ENCODE measurements at places on chromosomes 16 and 17.

DNA sequence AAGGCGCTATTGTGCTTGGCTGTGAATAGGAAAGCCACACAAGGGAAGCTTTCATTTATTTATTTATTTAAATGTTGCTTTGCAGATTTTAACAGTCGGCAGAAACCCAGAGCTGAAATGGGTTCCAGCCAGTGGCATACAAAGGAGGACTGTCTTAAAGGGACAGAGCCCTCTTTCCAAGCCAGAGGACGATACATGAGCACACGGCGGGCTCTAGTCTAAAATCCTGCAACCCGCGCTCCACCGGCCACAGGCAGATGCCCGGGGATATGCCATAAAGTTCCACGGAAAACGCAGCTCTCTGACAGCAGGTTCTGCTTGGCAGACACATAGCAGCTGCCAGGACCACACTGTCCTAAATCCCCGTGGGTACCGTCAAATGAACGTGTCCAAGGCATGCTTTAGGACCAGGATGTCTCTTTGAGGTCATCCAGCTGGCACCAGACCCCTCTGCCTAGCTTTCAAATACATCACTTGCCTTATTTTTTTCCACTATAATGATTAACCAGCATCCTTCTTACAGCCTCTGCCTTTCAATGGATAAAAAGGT, 64.6 kb downstream of the CYTH1 start:
- no peaks in the 10 kb centered on the region for H3K36me3 ChIP-seq
- DNase-seq = no peak
- H3K27ac ChIP-seq = peak overlapping the region; percentile 74
- H3K4me3 ChIP-seq = peak overlapping the region; percentile 54
- no peaks in the 10 kb centered on the region for H3K4me1 ChIP-seq

DNA sequence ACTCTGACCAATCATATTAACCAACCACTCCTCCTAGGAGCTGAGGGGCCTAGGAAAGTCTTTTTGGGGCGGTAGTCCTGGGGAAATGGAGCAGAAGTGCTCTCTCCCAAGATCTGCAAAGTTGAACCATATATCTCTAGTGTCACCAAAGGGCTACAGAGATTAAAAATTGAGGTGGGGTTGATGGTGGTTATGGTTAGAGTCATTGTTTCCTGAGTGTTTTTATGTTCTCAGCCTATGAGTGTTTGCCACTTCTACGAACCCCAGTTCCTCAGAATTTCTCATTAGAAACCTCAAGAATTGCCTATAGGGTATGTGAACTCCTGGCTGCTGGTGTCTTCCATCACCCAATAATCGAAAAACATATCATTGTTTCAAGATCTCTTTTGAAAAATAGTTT, 217.8 kb downstream of the CDRT15L2 start:
- H3K4me3 ChIP-seq = no peak overlapping the region
- H3K4me1 ChIP-seq = no peaks in the 10 kb centered on the region
- H3K36me3 ChIP-seq = no peaks in the 10 kb centered on the region
- no peak for DNase-seq
- H3K27ac ChIP-seq = no peak overlapping the region
- peaks cover 3% of the 10 kb centered on the region for H3K27me3 ChIP-seq

DNA sequence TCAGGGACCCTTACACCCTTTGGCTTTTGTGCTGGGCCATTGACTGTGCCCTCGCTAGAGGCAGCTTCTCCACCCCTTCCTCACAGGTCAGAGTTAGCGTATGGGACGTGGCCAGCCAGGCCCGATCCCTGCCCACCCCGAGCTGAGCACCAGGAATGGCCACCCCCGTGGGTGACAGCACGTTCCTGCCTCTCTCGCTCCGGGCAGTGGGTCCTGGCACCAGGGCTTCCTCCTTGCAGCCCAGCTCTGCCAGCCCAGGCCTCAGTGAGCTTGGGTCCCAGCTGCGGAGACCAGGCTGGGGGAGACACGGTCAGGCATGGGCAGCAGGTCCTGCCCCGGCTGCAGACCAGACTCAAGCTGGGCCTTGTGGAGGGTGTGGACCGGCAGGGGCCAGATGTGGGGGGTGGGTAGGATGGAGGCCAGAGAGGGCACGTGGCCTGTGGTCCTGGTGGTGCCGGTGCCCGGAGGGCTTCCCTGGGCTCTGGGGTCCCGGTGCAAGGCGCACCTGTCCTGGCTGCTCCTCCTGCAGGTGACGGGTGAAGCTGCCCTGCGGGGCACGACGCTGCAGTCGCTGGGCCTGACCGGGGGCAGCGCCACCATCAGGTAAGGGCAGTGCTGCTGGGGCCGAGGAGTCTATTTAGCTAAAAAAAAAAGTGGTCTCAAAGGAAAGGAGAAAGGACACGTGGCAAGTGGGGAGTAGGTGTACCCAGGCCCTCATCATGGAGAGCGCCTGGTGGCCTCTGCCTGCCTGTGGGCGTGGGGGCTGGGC, 18.2 kb downstream of the ASPSCR1 start:
- H3K27ac ChIP-seq = no peak overlapping the region
- H3K27me3 ChIP-seq = no peaks in the 10 kb centered on the region
- no peak overlapping the region for H3K4me3 ChIP-seq
- H3K36me3 ChIP-seq = no peaks in the 10 kb centered on the region

DNA sequence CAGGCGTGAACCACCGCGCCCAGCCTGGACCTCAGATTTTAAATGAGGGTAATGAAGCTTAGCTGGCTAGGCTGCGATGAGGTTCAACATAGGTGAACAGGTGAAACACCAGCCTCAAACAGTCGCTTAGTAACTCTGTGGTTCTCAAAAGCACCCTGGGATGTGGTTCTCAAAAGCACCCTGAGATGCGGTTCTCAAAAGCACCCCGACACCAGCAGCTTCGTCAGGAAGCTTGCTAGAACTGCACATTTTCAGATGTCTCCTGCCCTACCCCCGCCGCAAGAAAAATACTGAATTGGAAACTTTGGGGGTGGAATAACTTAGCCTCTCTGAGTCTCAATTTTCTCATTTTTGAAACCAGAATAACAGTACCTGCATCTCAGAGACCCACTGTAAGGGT, 86.7 kb upstream of the XYLT1 start:
- no peak overlapping the region for H3K27ac ChIP-seq
- H3K27me3 ChIP-seq = no peaks in the 10 kb centered on the region
- DNase-seq = no peak
- no peak overlapping the region for H3K4me3 ChIP-seq

GRCh38 chr17:32335046-32335445, 6.9 kb downstream of the C17orf75 start:
- no peak overlapping the region for H3K4me3 ChIP-seq
- no peaks in the 10 kb centered on the region for H3K4me1 ChIP-seq
- no peak for DNase-seq
- no peak overlapping the region for H3K27ac ChIP-seq
- H3K36me3 ChIP-seq = peaks cover 5% of the 10 kb centered on the region

- H3K27ac ChIP-seq = no peak overlapping the region
- no peak overlapping the region for H3K4me3 ChIP-seq
- H3K27me3 ChIP-seq = no peaks in the 10 kb centered on the region
- H3K4me1 ChIP-seq = no peaks in the 10 kb centered on the region
Observed at GRCh38 chr17:41013606-41014005, 4.7 kb upstream of the KRTAP3-1 start.

GRCh38 chr17:81717049-81717765, 5.1 kb downstream of the SLC25A10 start:
- no peak for DNase-seq
- H3K27me3 ChIP-seq = no peaks in the 10 kb centered on the region
- no peak overlapping the region for H3K4me3 ChIP-seq

GRCh38 chr17:46027048-46027975, 28.3 kb downstream of the STH start:
- peak overlapping the region; percentile 21 for H3K27ac ChIP-seq
- H3K4me3 ChIP-seq = no peak overlapping the region
- H3K36me3 ChIP-seq = no peaks in the 10 kb centered on the region
- H3K27me3 ChIP-seq = no peaks in the 10 kb centered on the region
- H3K4me1 ChIP-seq = no peaks in the 10 kb centered on the region
- DNase-seq = no peak

DNA sequence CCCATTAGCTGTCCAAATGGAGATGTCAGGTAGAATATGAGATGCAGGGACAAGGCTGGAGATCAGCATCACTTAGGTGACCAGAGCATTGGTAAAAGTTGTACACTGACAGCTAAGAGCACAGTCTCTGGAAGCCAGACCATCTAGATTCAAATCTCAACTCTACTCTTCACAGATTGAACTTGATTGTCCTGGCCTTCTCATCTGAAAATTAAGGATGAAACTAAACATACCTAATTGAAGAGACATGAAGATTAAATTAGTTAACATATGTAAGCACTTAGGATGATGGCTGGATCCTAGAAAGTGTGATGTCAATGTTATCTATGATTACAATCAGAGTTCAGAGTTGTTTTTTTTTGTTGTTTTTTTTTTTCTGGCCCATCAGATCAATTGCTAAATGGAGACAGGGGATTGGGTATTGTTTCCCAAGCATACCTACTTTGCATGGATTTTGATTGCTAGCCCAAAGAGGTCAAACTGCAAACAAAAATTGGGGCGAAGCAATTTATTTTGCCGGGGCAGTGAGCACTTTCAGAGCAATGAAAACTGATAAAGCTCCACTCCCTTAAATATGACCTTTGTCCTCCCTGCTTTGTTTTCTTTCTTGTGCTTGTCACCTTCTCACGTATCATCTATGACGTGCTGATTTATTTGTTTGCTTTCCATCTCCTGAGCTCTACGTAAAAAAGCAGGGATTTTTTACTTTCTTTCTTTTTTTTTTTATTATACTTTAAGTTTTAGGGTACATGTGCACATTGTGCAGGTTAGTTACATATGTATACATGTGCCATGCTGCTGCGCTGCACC, 217.6 kb upstream of the CPHXL start:
- no peak overlapping the region for H3K4me3 ChIP-seq
- no peak for DNase-seq
- H3K27ac ChIP-seq = no peak overlapping the region
- no peaks in the 10 kb centered on the region for H3K4me1 ChIP-seq
- peaks cover 4% of the 10 kb centered on the region for H3K27me3 ChIP-seq

- H3K27ac ChIP-seq = no peak overlapping the region
- H3K4me3 ChIP-seq = no peak overlapping the region
- H3K36me3 ChIP-seq = no peaks in the 10 kb centered on the region
- H3K27me3 ChIP-seq = no peaks in the 10 kb centered on the region
Observed at GRCh38 chr16:73778887-73779286, 517.7 kb upstream of the PSMD7 start.

GRCh38 chr17:35132099-35132498, 10.0 kb downstream of the NLE1 start:
- no peaks in the 10 kb centered on the region for H3K4me1 ChIP-seq
- H3K4me3 ChIP-seq = no peak overlapping the region
- no peak overlapping the region for H3K27ac ChIP-seq

DNA sequence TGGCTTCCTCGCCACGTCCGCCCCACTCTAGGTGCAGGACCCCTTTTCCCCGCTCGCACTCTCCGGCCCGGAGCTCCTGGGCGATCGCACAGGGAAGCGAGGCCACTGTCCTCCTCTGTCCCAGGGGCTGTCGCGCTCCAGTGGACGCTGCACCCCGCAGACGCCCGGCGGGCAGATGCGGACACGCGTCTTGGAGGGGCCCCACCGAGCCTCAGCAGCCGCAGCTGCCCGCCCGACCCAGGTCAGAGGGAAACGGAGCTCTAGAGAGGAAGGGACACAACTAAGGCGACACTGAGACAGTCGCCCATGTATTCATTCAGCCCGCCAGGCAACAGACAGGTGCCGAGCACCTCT, 726 bp upstream of the SLC13A5 start:
- no peak overlapping the region for H3K27ac ChIP-seq
- peak overlapping the region; percentile 41 for H3K4me3 ChIP-seq
- no peaks in the 10 kb centered on the region for H3K36me3 ChIP-seq
- peaks cover 13% of the 10 kb centered on the region for H3K27me3 ChIP-seq

DNA sequence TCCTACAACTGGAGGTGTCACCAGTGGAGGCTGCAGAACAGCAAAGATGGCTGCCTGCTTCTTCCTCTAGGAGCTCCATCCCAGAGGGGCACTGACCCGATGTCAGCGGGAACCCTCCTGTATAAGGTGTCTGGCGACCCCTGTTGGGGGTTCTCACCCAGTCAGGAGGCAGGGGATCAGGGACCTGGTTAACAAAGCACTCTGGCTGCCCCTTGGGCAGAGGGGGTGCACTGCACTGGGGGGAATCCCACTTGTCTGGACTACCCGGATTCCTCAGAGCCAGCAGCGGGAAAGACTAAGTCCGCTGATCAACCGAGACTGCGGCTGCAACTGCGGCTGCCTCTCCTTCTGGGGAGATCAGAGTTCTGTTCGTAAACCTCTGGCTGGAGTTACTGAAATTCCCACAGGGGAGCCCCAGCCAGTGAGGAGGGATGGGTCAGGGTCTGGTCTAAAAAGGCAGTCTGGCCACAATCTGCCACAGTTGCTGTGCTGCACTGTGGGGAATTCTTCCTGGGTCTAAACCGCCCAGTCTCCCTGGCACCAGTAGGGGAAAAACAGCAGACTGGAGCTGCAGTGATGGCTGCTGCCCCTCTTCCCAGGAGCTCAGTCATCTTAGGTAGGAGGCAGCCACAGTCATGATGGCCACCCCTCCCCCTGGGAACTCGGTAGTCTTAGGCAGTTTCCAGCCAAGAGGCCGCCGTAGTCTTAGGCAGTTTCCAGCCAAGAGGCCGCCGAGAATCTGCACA, 213.4 kb downstream of the CYB561 start:
- no peaks in the 10 kb centered on the region for H3K27me3 ChIP-seq
- H3K4me1 ChIP-seq = no peaks in the 10 kb centered on the region
- H3K36me3 ChIP-seq = no peaks in the 10 kb centered on the region

GRCh38 chr17:57401556-57402488, 145.5 kb downstream of the MSI2 start:
- H3K4me3 ChIP-seq = no peak overlapping the region
- peak overlapping the region; percentile 65 for H3K27ac ChIP-seq
- H3K36me3 ChIP-seq = no peaks in the 10 kb centered on the region
- H3K4me1 ChIP-seq = no peaks in the 10 kb centered on the region
- no peaks in the 10 kb centered on the region for H3K27me3 ChIP-seq
- no peak for DNase-seq

GRCh38 chr16:24188021-24188542, 68.1 kb upstream of the CACNG3 start:
- no peak overlapping the region for H3K4me3 ChIP-seq
- H3K27me3 ChIP-seq = no peaks in the 10 kb centered on the region
- H3K27ac ChIP-seq = no peak overlapping the region
- no peaks in the 10 kb centered on the region for H3K36me3 ChIP-seq

DNA sequence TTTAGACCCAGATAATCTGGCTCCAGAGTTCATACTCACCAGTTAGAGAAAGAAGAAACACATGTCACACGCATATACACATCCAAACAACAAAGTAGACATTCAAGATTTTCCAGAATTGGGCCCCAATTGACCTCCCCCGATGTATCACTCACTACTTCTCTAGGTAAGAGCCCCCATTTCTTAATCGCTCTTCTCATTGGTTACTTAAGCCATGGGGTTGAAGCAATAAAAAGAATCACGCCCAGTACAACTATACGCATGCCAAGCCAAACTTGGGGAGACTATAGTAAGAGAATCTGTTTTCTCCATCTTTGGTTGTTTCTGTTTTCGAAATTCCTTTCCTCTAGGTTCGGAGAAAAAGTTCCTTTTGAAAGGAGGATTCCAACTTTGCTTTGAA, 565 bp downstream of the DDX52 start:
- peaks cover 9% of the 10 kb centered on the region for H3K27me3 ChIP-seq
- H3K4me3 ChIP-seq = peak overlapping the region; percentile 76
- H3K36me3 ChIP-seq = no peaks in the 10 kb centered on the region
- peak overlapping the region; percentile 91 for H3K27ac ChIP-seq
- DNase-seq = no peak
- H3K4me1 ChIP-seq = peaks cover 9% of the 10 kb centered on the region

- no peak within 1 kb of the TSS for H3K27ac ChIP-seq
- no peak within 1 kb of the TSS for H3K4me3 ChIP-seq
- no peaks in the 10 kb centered on the region for H3K36me3 ChIP-seq
- H3K4me1 ChIP-seq = peaks cover 7% of the 10 kb centered on the region
Observed at GRCh38 chr16:2019518-2019920, at the start of gene NPW. Gene NPW (plus strand): TSS chr16:2019785.

Measured in breast epithelium (tissue), 4 donors.